ENCODE measurements at places on chromosomes 1 and 21. TPM values are rescaled to one million over a fixed set of nuclear protein-coding genes. Genes with fewer than 3 reads are reported as not detected.

GRCh38 chr1:54265126-54265525 lies 65.2 kb downstream of the MRPL37 start:
- no peak for DNase-seq

- DNase-seq: no peak
These were observed 335.7 kb upstream of the PROX1 start for GRCh38 chr1:213652109-213652508.

GRCh38 chr21:31317688-31318087 lies 26.4 kb downstream of the TIAM1 start:
- no peak for DNase-seq

GRCh38 chr1:209491496-209491895 lies 92.0 kb upstream of the CAMK1G start:
- no peak for DNase-seq

DNA sequence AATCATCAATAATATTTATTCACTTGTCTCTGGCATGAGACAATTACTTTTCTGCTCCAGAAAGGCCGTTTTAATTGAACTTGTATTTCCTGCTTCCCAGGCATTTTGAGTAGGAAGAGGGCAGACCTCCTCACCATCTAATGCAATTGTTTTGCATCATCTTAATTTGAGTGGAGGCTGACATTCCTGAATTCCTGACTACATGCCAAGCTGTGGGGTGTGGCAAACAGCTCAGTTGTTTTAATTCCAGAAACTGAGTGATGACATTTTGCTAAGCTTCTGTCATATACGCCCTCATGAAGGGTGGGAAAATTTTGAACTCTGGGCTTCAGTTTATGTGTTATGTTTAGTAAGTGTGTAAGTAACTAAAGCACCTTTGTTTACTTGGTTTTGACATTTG lies 125.4 kb upstream of the USP25 start:
- peak; percentile 74 for DNase-seq

DNA sequence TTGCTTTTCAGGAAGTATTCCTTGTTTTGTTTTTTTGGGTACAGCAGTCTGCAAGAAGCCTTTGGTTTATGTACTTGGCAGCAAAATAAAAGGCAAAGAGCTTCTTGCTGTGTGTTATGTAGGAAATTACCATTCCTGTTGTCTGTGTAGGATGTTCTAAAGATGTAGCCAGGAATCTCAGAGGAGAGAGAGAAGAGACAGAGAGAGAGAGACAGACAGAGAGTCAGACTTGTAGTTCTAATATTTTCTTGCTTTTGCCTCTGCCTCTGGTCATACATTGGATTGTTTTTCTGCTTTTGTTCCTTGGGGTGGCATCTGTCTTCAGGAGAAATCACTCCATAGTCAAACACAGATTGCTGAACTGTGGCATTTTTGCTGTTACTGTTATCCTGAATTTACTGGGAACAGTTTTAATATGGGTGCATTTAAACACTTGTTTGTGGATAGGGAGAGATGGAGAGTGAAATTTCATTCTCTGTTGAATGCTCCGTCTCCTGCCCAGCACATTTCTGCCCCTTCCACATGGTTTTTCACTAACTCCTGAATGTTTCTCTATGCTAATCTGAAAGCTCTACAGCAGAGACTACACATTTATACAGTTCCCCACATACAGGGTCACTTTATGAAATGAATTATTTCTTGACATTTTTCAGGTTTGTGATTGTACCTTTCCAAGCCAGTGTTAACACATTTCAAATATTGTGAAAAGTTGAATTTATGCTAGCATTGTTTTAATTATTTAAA lies 49.8 kb downstream of the POU2F1 start:
- DNase-seq: no peak

DNA sequence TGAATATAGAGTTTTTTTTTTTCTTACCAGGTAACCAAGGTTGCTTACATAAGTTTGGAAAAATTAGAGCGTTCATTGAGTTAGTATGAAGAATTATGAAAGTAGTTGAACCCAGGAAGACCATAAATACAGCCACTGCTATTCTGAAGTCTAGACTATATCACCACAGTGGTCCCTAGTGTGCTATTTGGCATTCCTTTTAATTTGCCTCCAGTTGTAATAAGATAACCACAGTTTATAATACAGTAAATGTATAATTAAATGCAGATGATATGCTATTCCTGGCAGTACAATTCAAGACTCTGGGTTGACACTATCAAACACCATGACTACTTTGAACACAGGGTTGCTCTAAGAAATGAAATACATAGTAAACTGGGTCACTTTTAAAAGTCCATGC lies 270.5 kb downstream of the BRINP2 start:
- no peak for DNase-seq

- DNase-seq: no peak
These were observed 208.4 kb upstream of the C1orf105 start for GRCh38 chr1:172212124-172212523.

- DNase-seq: no peak
These were observed 23.7 kb upstream of the SLC2A5 start for GRCh38 chr1:9093091-9093490.

DNA sequence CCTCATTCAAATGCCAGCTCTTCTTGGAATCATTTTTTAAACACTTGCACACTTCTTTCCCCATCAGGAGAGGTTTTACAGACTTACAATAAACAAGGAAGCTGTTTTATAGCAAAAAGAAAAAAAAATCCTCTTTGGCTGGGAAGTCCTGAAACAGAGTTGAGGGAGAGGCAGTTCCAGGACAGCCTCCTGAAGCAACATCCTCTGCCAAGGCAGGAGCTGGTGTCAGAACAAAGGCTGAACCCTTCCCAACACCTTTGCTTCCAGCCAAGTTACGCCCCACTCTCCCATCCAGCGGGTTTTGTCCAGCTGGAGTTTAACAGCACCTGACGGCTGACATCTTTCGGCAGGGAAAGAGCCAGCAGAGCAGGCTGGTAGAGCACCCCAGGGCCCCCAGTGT lies 287.8 kb downstream of the RRAGC start:
- DNase-seq: no peak

DNA sequence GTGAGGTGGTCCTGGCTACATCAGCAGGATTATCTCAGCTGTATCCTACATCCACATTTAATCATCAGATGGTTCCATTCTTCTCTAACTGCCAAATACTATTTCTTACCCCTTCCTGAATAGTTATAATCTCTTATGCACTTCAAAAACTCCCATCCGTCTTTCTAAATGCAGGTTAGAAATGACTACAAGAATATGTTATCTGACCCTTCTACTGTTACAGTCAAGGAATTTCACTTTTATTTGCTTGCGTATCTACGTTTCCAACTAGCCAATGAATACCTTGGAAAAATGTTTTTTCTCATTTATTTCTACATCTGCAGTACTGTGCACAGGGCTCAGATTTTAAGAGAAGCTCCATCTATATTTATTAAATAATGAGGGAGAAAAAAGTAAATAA lies 709.9 kb downstream of the KCNT2 start:
- no peak for DNase-seq

DNA sequence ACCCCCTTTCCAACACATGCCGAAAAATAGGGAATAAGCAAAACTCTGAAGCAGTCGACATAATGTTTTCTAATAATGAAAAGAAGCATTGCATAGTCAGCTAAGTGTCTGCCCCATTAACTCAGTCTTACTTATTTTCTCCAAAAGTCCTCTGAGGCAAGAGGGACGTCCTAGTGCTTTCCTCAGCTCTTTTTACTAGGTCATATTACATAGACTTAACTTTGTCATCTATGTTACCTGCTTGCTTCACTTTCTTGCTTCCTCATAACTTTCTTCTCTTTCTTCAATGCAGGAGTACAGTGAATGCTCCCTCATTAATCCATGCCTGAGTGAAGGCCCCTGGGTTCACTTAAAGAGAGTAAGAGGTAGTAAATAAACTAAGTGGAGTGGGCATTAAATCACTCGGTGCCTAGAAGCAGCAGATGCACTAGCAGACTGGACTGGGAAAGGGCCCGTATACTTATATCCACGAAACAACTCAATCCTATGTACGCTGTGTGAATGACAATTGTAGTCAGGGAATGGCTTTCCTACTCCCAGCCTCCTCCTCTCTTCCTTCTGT lies 210.5 kb upstream of the SPAG17 start:
- DNase-seq: no peak

GRCh38 chr21:33339135-33339534 lies 14.4 kb downstream of the IFNAR1 start:
- DNase-seq: no peak

GRCh38 chr1:26335774-26336476 lies 18.0 kb downstream of the CRYBG2 start:
- no peak for DNase-seq

- DNase-seq: no peak
These were observed 610.8 kb downstream of the SMYD3 start for GRCh38 chr1:245896258-245896657.

GRCh38 chr1:56507925-56508522 lies 71.3 kb downstream of the PLPP3 start:
- no peak for DNase-seq

- peak; percentile 85 for DNase-seq
These were observed 14.0 kb upstream of the FAAP20 start for GRCh38 chr1:2208309-2209239.

FMO1 gene
- total RNA-seq: not detected

ERICH3 gene
- total RNA-seq: not detected

PLA2G2F gene
- not detected for total RNA-seq

TMEM81 gene
- 1.4 TPM for total RNA-seq

NT5C1A gene
- total RNA-seq: not detected

SH2D2A gene
- not detected for total RNA-seq

UBE4B gene
- total RNA-seq: 27.6 TPM

CACNA1E gene
- total RNA-seq: not detected

All from LHCN-M2 (cell line).